IPS-NIHi11 (cell line): ENCODE measurements at places on chromosomes 5 and 9.

- DNase-seq, result no peak
Observed at GRCh38 chr5:125558016-125558415, 811.6 kb upstream of the ZNF608 start.

DNA sequence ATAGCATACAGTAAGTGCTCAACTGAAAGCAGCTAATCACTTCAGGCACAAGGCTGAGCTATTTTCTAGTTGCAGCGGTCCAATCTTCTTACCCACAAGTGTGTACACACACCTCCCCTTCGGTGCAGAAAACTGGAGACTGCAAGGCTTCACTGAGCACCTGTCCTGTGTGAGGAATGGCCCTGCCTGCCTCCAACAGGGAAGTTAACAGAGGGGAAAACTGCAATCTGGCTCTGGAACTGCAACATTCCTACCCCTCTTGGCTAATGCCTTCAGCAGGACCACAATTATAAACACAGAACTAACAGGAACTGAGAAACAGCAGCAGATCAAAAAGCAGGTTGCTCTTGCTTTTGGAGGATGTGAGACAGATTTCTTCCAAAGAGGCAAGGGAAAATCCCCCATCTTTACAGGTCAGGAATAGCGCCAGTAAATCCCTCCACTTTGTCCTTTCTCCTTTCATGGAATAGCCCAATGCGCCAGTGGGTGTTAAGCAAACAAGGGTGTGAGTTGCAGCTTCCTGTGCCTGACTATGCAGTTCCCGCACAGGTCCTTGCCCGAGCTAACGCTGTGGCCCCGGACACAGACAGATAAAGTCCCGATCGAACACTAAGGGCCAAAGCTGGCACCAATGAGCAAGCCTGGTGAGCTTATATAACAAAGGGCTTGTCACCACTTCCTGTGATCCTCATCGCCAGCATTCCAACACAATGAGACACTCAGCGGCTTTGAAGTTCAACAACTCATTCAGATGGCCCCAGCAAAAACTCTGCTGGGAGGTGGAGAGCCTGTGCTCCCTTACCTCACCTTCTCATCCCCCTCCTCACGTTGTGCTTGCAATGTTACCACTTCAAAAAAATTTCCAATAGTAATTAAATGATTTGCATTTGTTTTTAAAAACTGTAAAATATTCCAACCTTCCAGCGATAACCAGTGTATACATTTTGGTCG, 21.5 kb downstream of the SHB start:
- DNase-seq, result peak; percentile 79

- no peak for DNase-seq
Observed at GRCh38 chr9:95791695-95792094, 83.8 kb upstream of the ERCC6L2 start.

GRCh38 chr5:148455185-148455584, 71.4 kb downstream of the FBXO38 start:
- DNase-seq, result no peak

DNA sequence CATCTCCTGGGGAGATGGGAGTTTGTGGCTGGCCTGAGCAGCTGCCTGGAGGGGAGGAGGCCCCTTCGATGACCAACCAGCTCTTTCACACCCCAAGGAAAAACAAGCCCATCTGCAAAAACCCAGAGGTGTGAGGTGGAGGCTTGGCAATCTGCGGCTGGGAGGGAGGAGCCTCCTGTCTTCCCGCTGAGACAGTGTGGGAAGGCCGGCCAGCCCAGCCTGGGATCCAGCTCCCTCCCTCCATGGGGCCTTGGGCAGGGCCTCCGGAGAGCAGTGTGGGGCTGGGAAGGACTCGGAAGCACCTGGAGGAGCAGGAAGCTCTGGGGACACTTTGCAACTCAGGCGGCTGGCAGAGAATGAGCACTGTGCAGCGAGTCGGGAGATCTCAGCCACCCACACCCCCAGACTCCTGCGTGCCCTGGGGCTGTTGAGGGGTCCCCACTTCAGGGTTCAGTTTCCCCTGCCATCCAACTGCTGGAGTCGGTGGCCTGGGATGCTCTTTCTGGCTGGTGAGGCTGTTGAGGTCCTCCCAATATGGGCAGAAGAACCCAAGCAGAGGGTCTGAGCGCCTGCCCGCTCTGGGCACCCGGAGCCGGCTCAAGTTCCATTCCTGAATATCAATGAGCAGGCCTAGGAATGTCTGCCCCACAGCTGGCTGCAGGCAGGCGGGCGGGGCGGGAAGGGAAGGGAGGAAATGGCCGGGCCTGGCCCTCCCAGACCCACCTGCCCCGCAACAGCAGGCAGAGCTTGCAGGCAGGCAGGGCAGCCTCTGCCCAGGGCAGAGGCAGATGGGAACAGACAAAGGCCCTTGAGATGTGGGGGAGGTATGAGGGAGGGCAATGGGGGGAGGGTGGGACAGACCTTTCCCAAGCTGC, 101.1 kb downstream of the FGF18 start:
- peak; percentile 90 for DNase-seq

GRCh38 chr5:197892-198489, 6.7 kb downstream of the LRRC14B start:
- peak; percentile 35 for DNase-seq

GRCh38 chr5:40223884-40224402, 455.8 kb upstream of the PTGER4 start:
- no peak for DNase-seq

- no peak for DNase-seq
Observed at GRCh38 chr9:134651226-134651905, 9.8 kb downstream of the COL5A1 start.

GRCh38 chr5:15819617-15820016, 319.6 kb downstream of the FBXL7 start:
- DNase-seq, result no peak

GRCh38 chr9:124764774-124765438, 6.2 kb downstream of the NR6A1 start:
- DNase-seq, result no peak

- no peak for DNase-seq
Observed at GRCh38 chr9:123162791-123163345, 105.5 kb downstream of the STRBP start.

DNA sequence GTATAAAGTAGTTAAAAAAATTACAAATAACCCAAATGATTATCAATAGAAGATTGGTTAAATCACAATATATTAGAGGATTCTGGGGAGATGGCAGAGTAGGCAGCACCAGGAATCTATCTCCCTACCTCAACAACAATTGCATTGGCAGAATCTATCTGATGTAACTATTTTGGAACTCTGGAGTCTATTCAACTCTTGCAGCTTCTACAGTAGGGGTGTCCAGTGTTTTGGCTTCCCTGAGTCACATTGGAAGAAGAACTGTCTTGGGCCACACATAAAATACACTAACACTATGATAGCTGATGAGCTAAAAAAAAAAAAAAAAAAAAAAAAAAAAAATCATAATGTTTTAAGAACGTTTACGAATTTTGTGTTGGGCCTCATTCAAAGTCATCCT, 29.2 kb upstream of the ECM2 start:
- no peak for DNase-seq

DNA sequence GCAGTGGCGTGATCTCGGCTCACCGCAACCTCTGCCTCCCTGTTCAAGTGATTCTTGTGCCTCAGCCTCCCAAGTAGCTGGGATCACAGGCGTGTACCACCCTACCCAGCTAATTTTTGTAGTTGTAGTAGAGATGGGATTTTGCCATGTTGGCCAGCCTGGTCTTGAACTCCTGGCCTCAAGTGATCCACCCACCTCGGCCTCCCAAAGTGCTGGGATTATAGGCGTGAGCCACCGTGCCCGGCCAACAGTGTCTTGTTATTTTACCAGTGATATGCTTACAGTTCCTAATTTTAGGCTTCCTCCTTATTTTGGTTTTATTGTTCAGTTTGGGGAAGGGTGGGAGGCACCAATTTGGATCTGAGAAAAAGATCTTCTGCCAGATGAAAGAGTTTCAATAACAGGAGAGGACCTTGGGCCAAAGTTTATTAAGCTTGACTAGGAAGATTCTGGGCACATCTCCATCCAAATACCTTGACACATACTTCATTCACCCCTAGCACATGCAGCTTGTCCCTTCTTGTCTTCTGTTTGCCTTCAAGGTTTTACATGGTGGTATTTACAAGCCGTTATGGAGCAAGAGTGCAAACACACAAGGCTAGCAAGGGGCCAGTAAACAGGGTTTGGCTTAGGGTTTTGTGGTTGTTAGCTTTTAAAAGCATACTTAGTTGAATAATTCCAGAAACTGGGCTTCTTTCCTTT, 168.1 kb upstream of the DMRT1 start:
- no peak for DNase-seq

DNA sequence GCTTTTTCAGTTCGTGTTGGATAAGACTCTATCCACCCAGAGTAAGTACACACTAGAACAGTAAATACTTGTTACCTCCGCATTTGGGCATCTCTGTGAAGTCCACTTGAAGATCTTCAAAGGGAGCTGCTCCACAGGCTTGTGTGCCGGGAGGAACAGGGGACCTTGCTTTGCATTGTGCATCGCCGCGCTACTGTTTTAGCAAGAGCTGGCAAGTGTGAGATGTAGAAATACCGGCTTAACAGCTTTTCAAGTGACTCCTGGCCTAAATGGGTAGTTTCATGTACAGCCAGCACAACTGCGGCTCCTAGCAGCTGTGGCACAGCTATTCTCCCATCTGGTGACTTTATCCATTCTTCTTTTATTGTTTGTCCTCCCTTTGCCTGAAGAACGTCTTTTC, 8.4 kb upstream of the ZNF354C start:
- DNase-seq, result no peak

DNA sequence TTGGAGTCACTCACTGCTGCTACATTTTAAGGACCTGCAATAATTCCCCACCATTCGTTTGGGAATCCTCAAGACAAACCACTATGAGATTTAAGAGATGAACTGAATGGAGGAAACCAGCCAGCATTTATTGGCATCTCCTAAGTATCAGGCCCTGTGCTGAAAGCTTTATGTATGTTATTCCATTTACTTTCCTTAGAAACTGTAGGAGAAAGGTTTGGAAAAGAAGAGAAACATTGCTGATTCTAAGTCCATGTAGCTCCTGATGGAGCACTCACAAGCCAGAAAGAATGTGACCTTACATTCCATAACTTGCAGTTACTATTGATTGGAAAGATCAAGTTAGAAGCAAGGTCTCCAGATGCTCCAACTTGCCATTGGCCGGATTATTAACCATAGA, 267.4 kb downstream of the GAS1 start:
- DNase-seq, result no peak

DNA sequence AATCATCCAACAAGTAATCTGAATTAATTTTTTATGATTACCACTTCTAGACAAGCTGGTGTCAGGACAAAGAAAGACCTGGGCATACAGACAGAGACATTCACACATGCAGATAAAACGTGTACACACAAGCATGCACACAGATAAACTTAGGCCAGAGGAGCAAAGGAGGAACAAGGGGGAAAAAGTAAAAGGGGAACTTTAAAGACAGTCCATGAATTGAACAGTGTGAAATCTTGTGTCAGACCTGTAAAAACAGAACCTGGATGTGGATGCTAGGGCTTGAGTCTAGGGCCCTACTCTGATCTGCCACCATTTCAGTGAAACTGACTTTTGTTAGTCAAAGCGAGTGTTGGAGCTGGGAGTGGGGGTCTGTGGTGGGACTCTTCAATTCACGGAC, 11.2 kb upstream of the ZSWIM6 start:
- no peak for DNase-seq

- DNase-seq, result no peak
Observed at GRCh38 chr5:113804943-113805342, 291.4 kb downstream of the YTHDC2 start.

DNA sequence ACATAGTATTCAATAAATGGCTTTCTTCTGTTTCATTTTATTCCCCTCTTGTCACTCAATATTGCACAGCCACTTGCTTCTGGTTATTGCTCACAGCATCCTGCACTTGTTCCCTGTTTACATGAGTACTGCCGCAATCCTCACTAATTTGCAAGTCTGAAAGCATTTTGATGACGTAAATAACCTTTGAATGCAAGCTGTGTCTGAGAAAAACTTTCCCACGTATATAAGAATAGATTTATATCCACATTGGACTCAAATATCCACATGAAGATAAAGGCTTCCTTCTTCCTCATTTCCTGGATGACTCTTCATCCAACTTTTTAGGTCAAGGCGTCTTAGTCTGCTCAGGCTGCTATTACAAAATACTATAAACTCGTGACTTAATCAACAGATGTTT, 88.2 kb upstream of the DAP start:
- no peak for DNase-seq

DNA sequence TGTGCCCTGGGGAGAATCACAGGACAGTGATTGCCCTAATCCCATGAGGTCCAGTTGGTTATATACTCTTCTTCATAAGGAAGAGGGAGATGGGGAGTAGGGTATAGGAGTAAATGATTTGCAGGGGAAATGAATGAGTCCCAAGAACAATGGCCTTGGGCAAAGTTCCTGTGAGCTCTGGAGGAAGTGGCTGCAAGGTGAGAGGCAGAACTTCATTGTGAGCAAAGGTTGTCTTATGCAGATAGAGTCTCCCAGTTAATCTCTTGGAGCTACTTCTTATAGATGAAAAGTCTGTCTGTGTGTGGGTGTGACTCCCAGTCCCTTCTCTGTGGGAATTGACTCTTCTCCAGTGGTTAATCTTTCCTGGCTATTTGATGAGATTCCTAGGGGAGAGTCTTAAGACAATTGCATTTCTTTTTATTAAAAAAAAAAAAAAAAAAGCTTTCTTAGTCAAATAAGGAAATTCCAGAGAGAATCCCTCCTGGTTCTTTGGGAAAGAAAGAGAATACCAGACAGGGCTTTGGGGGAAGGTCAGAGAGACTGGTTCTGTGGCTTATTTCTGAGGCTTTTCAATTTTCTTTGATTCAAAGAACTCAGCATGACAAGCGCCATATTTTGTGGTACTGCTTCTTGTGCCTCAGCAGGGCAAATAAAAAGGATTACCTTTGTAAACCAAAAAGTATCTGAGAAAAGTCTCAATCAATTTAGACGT, 33.6 kb upstream of the MEGF10 start:
- DNase-seq, result no peak

DNA sequence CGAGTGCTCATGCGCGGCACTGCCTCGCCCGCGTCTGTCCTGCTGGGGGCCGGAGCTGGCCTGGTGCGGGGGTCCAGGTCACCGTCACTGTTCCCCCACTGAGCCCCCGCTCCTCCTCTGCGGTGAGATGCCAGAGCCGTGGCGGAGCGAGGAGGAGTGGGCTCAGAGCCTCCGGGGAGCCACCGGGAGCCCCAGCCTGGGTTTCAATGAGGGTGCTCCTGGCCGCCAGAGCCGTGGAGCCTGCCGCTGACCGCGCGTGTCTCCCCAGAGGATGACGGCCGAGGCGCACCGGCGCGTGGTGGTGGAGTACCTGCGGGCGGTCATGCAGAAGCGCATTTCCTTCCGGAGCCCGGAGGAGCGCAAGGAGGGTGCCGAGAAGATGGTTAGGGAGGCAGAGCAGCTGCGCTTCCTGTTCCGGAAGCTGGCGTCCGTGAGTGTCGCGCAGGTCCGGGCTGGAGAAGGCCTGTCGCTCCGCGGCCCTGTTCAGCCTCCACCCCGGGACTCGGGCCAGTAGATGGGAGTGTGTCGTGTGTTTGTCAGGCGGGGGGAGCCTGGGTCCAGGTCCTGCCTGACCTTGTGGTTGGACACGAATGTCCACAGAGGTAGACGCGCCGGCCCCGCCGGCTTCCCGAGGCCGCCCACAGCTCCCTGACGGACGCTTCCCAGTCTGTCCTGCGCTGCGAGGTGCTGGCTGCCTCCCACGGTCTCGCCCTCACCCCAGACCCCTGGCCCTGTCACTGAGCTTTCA, 22.0 kb downstream of the EXOC3 start:
- no peak for DNase-seq
